H7 (cell line): ENCODE measurements at places on chromosomes 1 and 21.

DNA sequence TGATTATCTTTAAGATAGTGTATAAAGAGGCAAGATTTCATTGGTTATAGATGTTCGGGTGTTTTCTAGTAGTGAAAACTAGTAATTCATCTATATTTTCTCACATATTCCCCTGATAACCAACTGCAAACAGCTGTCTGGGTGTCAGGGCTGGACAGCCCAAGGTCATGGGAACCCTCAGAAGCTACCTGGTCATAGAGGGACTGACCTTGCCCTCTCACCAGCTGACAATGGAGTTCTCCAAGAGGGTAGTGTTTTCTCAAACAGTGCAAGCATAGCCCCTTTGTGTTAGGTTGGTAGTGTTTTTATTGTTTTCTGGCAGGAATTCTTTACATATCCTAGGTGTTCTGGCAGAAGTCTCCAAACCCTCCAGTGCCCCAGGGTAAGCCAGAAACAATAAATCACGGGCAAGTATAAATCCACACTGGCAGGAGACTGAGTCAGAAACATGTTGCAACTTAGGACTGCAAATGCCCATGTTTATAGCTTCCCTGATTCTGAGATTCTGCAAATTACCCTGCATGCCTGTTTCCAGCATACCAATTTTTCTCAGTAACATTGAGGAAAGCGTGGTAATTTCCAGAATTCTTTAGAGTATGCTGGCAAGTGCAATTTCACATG, 82.8 kb upstream of the ATP1A1 start:
- no peak for DNase-seq

DNA sequence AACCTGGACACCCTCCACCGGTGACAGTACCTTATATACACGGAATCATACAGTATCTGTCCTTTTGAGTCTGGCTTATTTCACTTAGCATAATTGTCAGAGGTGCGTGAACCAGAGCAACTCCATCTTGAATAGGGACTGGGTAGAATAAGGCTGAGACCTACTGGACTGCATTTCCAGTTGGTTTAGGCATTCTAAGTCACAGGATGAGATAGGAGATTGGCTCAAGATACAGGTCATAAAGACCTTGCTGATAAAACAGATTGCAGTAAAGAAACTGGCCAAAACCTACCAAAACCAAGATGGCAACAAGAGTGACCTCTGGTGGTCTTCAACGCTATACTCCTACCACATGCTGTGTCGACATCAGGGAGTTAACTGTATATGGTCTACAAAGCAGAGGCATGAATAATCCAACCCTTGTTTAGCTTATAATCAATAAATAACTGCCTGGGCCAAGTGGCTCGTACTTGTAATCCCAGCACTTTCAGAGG, 1.4 kb upstream of the FDPS start:
- DNase-seq, result peak; percentile 65

DNA sequence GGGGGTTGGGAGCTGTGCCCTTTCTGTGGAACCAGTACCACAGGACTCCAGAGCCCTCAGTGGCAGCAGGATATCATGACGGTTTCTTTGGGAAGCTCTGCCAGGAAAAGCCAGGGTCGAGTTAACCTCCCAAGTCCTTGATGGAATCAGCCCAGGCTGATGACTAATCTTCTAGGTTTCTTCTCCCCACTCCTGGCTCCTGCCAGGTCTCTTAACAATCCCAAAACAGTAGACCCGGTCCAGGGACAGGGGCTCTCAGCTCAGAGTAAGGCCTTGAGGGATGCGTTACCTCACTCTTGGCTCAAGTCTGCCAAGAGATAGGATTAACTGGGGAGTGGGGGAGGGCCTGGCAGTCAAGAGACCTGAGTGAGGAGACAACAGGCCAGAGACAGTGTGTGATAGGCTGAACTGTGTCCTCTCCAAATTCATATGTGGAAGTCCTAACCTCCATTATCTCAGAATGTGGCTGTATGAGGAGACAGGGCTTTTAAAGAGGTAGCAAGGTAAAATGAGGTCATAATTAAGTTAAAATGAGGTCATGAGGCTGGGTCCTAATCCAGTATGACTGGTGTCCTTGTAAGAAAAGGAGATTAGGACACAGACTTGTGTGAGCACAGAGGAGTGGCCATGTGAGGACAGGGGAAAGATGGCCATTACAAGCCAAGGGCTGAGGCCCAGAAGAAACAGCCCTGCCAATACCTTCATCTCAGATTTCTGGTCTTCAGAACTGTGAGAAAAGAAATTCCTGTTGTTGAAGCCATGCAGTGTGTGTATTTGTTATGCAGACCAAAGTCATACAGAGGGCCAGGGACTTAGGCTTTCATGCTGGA, 95.0 kb downstream of the BEND5 start:
- no peak for DNase-seq

- DNase-seq, result no peak
Observed at GRCh38 chr1:227185291-227185690, 133.0 kb downstream of the CDC42BPA start.

DNA sequence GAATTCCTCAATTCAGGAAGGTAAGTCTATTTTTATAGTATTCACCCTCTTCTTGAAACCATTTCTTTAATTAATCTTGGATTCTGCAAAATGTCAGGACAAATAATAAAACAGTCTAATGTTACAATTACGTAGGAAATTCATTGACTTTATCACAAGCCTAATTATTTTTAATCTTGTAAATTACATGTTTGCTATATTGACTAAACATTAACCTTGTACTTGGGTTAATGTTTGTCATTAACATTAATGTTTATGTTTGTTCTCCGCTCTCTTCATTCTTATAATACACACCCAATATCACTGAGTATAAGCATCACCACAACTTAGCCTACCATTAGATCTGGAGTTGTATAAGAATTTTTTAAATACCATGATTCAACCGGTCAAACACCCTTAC, 2.8 kb downstream of the GCLM start:
- DNase-seq, result no peak

DNA sequence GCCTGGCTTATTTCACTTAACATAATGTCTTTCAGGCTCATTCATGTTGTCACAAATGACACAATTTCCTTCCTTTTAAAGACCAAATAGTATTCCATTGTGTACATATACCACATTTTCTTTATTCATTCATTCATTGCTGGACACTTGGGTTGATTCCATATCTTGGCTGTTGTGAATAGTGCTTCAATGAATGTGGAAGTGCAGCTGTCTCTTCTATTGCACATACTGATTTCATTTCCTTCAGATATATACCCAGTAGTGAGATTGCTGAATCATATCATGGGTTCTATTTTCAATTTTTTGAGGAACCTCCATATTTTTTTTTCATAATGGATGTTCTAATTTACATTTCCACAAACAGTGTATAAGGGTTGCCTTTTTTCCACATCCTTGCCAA, 38.6 kb upstream of the WLS start:
- DNase-seq, result no peak

GRCh38 chr1:198171667-198172540, 15.1 kb downstream of the NEK7 start:
- no peak for DNase-seq

GRCh38 chr1:30063621-30064280, 659.6 kb downstream of the MATN1 start:
- no peak for DNase-seq

DNA sequence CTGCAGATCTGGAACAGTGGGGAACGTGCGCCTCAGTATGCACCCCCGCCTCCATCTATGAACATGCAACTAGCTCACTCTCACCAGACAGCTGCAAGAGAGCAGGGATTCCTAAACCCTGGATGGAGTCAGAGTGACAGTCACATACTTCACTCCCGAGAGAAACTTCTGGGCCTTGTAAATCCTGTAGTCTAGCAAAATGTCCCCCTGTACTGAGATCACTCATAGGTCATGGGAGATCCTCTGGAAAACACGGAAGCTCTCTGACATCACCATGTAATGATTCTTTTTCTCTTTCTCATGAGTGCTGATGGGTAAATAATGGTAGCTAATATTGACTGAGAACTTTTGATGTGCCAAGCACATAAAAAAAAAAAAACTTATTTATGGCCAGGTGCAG, 23.4 kb upstream of the TARDBP start:
- no peak for DNase-seq

DNA sequence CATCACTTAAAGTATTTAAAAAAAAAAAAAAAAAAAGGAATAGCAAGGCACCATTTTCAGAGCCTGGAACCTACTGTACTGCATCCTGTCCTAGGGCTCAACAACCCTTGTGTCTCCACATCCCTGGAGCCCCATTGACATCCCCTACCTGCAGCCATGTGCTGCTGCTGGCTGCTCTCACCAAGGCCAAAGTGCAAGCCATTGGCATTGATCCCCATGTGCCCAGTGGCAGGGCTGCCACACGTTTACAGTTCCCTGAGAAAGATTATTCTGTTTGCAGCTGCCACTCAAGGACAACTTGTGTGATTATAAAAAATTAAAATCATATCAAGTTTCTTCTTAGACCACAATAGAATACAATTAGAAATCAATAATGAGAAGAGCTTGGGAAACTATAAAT, 129.9 kb downstream of the LHX8 start:
- DNase-seq, result no peak

- no peak for DNase-seq
Observed at GRCh38 chr1:245444945-245445344, 290.2 kb downstream of the KIF26B start.

DNA sequence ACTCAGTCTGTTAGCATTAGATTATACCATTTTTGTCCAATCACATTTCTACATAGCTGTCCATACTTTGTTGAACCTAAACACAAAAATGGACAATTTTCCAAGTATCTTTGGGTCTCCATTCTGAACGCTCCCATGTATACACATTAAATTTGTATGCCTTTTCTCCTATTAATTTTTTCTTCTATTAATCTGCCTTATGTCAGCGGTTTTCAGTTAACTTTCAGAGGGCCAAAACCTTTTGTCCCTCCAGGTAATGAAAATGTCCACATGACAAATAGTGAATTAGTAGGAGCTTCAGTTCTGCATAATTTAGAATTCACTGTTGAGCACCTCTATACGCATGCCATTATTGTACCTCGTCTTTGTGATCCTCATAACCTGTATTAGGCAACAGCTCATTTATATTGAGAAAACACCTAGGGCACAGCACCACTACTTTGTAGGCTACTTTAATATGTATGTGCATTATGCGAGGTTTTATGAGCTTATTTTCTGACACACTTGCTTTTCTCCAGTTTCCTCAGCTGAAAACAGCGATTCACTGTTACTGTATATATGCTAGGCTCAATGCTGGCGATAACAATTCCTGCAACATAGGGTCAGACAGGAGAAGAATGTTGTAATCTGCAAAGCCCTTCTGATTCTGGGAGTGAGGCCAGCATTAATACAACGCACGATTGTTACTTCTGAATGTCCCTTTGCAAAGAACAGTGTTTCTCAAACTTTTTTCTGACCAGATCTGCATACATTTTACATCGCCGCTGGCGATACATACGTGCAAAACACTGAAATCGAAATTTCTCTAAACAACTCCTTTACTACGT, 1.1 kb upstream of the ABCD3 start:
- no peak for DNase-seq

GRCh38 chr1:158353303-158354075, at the start of gene CD1E:
CD1E (plus strand) TSS chr1:158353894; CDS start chr1:158353989, 95 bp downstream.
- no peak for DNase-seq

DNA sequence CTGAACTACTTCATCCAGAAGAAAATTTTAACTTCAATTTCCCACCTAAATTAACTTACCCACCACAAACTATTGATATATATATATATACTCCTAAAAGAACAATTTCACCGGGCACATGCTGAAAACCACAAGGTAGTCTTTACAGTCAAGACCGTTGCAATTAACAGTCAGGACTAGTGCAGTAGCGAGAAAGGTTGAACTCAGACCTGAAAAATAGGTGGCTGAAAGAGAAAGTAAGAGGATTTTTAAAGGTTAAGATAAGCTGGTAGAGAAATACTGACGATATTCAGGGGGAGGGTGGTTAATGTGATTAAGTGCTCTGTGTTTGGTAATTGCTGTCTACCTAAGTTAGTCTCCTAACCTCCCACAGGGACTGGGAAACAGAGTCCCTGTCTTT, 1153.5 kb upstream of the TMPRSS15 start:
- DNase-seq, result no peak

- peak; percentile 4 for DNase-seq
Observed at GRCh38 chr1:98253145-98253544, 332.3 kb upstream of the DPYD start.

GRCh38 chr1:115175596-115175995, 86.3 kb upstream of the TSPAN2 start:
- no peak for DNase-seq

DNA sequence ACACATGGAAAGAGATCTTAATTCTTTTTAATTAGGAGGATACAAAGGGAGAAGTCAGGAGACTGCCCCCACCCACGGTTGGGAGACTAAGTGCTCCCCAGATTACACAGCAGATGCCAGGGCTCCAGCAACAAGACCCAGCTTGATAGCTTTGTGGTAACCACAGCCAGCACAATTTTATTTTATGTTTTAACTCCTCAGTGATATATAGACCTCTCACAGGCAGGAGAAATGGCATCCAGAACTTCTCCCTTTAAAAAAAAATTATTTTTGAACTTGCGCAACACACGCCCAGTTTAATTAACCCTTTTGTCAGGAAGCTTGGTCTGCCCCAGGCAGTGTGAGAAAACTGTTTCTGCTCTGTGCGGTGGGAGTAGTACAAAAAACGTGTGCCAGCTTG, 62.6 kb upstream of the ACOT11 start:
- DNase-seq, result no peak

GRCh38 chr21:33661146-33661545, 18.8 kb downstream of the ITSN1 start:
- DNase-seq, result no peak

- no peak for DNase-seq
Observed at GRCh38 chr21:24076179-24076578, 1531.1 kb downstream of the MRPL39 start.

GRCh38 chr1:169027607-169028320, 78.7 kb upstream of the ATP1B1 start:
- no peak for DNase-seq

DNA sequence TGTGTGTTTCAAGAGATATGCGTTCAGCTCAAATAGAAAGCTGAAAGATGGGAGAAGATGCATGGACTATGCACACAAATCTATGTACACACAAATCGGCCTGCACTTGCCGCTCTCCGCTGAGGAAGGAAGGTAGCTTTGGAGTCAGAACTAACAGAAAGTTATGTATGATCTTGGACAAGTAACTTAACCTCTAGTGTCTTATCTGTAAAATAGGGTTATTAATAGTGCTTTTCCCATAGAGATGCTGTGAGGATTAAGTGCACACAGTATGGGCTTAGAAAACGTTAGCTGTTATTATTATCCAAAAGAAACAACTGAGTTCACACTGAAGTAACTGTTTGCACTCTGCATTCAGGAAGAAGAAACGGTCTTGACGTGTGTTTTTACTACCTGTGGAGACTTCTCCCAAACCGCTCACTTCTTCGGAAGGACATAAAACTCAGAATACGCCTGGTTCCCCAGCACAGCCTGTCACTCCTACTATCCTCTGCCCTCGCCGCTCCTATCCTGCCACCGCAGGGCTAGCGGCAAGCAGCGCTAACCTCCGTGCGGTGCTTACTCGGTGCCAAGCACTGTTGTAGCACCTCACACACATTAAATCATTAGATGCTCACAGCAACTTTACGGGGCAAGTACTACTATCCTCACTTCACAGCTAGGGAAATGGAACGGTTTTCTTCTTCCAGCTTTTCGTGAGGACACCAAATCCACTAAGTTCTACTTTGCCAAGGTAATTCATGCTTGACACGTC, 1.3 kb downstream of the TGFBR3 start:
- peak; percentile 62 for DNase-seq
